Pancreas (tissue), 10 donors: ENCODE measurements at places on chromosomes 3 and 15.

DNA sequence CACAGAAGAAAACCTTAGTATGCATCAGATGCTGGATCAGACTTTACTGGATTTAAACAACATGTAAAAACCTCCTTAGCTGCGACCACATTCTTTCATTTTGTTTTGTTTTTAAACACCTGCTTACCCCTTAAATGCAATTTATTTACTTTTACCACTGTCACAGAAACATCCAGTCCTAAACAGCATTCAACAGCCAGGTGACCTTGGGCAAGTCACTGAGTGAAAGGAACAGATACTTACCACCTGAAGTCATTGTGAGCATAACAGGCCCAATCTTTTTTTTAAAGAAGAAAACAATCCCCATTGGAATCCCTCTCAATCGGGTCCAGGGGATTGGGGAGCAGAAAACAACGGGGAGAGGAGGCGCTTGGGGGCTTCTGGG is 390 bp downstream of the STARD5 start:
- no peak for DNase-seq

GRCh38 chr3:8325306-8325705 is 176.3 kb upstream of the LMCD1 start:
- no peak for DNase-seq

DNA sequence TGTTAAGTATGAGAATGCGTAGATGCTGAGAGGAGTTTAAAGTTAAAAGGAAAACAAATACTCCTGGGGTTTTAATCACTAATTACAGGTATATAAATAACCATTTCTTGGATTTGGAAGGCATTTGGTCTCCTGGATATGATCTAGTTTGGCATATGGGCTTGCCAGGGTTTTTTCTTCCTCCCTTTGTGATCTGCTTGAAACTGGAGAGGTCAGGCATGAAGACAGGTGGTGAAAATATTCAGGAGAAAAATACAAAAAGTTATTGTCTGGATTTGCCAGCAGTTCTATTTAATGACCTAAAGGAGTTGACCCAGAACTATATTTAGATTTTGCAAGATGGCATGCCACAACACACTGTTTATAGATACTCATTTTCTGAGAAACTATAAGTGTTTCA is 136.3 kb downstream of the DIPK2A start:
- no peak for DNase-seq

DNA sequence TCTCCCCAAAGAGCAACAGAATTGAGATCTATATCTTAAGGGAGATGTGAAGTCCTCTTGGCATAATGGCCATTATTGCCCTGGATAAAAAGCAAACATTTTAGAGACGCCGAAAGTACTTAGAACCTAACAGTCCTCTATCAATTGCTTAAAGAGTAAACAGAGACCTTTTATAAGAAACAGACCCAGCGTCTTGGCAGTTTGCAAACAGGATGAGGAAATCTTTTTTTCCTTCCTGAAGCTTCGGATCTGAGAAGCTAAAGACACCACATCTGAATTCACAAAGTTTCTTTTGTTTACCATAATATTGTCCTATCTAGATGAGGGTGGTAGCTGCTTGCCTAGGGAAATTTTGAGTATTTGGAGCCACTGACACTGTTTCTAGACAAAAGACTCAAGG is 59.9 kb upstream of the LIMD1 start:
- no peak for DNase-seq

DNA sequence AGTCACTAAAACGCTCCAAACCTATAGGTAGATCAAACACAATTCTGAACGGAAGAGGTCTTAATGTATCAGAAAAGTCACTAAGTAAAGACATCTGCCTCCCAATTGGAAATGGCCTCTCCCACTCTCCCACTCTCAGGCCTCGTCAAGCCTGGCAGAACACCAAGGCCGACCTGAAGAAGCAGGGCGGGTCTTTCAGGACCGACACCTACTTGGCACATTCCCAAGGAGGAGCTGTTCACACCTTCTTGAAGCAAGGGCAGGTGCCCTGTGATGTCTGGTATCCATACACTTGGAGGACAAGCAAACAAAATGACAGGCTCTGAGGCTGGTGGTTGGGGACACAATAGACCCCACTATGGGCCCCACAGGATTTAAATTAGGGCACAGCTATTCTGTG is 30.0 kb downstream of the XXYLT1 start:
- DNase-seq = peak; percentile 21

DNA sequence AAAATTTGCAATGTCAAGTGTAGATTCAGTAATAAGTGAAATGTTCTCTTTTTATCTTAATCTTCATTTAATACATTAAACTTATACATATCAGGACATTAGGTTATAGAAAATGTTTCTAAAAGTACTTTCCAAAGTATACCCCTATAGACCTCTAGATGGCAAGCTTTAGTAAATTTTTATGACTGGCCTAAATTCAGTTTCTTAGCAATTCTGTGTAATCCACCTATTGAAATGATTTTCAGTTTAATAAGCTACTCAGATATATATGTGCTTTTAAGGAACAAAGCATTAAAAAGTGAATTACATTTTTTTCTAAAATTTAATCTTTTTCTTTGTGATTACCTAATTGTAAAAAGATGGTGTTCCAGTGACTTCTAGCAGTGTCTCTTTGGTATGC is 342.2 kb downstream of the GBE1 start:
- no peak for DNase-seq

DNA sequence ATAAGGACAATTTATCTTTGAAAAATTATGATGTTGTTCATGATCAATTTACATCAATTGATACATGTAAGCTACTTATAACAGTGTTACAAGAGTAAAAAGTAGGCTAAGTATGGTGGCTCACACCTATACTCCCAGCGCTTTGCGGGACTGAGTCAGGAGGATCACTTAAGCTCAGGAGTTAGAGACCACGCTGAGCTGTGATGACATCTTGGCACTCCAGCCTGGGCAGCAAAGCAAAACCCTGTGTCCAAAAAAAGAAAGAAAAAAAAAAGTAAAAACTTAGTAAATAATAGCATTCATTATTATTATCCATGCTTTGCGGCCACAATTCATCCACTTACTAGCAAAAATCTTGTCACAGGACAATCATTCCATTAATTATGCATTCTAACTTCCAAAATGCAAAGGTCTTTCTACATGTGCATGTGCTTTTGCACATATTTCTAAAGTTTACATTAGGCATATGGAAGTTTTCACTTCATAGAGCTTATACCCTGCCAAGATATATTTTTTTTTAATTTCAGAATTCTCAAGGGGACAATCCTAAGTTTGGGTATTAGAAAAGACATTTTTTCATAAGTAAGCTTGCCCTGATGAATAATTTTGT is 243.3 kb upstream of the RARB start:
- DNase-seq = no peak

DNA sequence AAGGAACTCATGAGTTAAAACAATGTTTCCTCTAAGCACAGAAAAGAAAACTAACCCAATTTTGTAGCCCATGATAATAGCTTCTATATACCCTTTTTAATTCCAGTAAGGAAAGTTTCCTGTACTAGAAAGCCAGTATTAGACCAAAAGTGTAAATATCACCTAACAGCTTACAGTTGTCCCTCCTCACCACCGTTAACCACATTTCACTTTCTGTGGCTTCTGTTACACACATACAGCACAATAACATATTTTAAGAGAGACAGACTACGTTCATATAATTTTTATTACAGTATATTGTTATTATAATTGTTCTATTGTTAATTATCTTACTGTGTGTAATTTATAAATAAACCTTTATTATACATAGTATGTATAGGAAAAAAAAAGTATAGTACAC is 74.1 kb downstream of the ZNF280D start:
- no peak for DNase-seq

- DNase-seq = no peak
Observed at GRCh38 chr3:69095636-69096035, 10.9 kb downstream of the ARL6IP5 start.

DNA sequence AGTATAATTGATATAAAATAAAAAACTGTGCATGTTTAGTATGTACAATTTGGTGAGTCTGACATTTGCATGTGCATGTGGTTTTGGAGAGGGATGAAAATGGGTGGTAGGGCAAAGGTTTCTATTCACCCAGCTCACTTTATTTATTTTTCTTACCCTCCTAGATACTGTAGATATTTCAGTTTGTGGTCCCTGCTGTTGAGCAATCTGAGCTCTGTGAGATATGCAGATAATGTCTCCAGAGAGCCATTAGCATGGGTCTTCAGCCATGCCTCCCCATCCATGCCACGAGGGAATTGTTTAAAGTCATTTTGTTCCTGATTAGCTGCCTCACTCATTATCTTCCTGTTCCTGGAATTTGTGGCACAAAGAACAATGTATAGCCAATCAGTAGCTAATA is 44.4 kb upstream of the B3GALNT1 start:
- no peak for DNase-seq

- no peak for DNase-seq
Observed at GRCh38 chr15:74185710-74186348, 12.3 kb downstream of the ISLR start.

GRCh38 chr3:12265508-12265907 is 23.4 kb upstream of the PPARG start:
- no peak for DNase-seq

GRCh38 chr15:58546635-58547627 is 115.1 kb downstream of the LIPC start:
- DNase-seq = peak; percentile 60

GRCh38 chr3:80643421-80643820 is 875.6 kb upstream of the ROBO1 start:
- DNase-seq = no peak

GRCh38 chr3:51102396-51102795 is 282.7 kb upstream of the MANF start:
- DNase-seq = no peak

GRCh38 chr3:58013099-58013498 is 4.9 kb downstream of the FLNB start:
- DNase-seq = no peak

DNA sequence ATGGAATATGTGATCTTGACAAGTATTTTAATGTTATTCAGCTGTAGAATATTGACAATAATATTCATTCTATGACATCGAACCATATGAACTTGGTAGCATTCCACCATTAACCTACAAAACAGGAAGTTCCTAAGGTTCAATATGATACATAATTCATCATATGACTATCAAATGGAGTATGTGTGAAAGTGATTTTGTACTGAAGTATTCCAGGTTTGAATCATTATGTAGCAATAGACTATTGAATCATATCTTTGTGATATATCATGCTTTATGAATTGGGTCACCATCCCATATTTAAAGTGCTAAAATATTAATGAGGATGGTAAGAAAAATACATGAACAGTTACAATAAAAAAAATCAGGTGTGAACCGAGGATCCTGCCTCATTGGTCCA is 95.1 kb downstream of the TP63 start:
- DNase-seq = no peak

GRCh38 chr15:93124126-93124525 is 35.1 kb upstream of the RGMA start:
- no peak for DNase-seq

GRCh38 chr3:24494618-24495325 is at the start of gene THRB:
Gene THRB, minus strand, starts transcription at chr3:24494850.
- DNase-seq = peak; percentile 87

DNA sequence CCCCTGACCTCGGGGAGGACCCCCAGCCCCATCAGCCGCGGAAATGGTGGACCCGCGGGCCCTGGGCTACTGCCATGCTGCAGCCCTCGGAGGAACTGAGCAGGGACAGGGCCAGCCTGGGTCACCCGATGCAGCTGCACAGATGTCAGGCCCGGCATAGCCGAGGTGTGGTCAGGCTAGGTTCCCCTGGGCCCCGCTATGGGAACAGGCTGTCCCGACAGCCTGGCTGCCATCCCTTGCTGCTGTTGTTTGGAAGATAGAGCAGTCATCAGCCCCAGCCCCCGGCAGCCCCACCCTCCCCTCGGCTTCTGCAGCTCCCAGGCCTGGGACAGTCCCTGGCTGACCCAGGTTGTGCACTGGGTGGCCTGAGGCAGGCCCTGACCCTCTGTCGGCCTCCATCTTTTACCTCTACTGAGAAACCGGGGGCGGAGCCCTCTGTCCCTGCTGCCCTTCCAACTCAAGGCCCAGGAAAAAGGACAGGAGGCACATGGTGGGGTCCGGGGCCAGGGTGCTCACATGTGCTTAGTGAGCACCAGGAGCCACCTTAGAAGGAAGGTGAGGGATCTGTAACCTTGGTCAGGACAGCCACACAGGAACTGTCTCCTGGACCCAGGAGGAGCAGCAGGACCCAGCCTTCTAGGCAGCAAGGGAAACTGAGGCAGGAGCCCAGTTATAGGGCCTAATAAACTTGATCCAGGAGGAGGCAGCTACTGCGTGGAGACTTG is 31.5 kb upstream of the FBLN2 start:
- no peak for DNase-seq

DNA sequence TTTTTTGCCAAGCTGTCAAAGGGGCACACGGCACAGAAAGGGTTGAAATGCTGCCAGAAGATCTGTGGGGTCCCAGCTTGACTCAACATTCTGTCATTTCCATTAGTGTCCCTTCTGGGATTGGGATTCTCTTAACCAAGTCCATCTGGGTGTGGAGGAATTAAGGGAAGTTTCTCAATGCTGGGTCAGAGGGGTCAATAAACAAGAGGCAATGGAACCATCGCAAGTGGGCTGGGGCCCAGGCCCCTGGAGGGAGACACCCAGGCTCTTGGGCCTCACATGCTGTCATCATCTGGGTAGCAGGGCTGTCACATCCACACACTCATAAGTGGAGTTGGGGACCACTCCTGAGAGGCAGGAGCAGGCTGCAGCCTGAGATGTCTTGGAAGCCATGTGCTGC is 8.1 kb upstream of the APOD start:
- no peak for DNase-seq

GRCh38 chr15:76916369-76916768 is 11.2 kb upstream of the SCAPER start:
- DNase-seq = no peak

GRCh38 chr3:105845488-105845887 is 23.3 kb downstream of the CBLB start:
- no peak for DNase-seq

GRCh38 chr3:188126934-188127333 is 27.0 kb upstream of the LPP start:
- no peak for DNase-seq

DNA sequence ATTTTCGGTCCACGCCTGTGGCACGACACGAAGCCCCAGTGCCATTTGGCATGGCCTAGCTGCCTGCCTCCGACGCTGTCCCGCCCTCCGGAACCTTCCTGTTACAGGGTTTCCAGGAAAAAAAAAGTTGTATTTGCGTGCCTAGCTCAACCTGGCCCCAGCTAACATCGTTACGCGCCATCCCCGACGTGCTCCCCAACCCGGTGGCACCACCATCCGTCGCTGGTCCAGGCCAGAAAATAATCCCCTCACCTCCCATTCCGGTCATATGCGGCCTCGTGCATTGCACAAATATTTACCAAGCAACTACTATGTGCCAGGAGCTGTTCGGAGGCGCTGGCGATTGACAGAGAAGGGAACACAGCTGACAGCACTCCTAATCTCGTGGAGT is 1.4 kb upstream of the CYP1A1 start:
- no peak for DNase-seq

- DNase-seq = no peak
Observed at GRCh38 chr3:13012221-13012691, 61.0 kb downstream of the IQSEC1 start.

GRCh38 chr3:42163622-42164244 is 72.6 kb downstream of the TRAK1 start:
- no peak for DNase-seq

GRCh38 chr3:194840661-194841514 is 155.2 kb downstream of the FAM43A start:
- no peak for DNase-seq

- DNase-seq = no peak
Observed at GRCh38 chr15:67564021-67564967, 21.8 kb downstream of the MAP2K5 start.
